ENCODE measurements at places on chromosomes 16 and 17. TPM values are rescaled to one million over a fixed set of nuclear protein-coding genes. Genes with fewer than 3 reads are reported as not detected.

- peaks cover 20% of the 10 kb centered on the region for H3K36me3 ChIP-seq
- no peak for DNase-seq
- H3K4me1 ChIP-seq = no peaks in the 10 kb centered on the region
- no peak overlapping the region for H3K27ac ChIP-seq
- no peak overlapping the region for H3K4me3 ChIP-seq
- H3K27me3 ChIP-seq = no peaks in the 10 kb centered on the region
Observed at GRCh38 chr16:87421003-87421912, 29.1 kb downstream of the MAP1LC3B start.

- H3K4me3 ChIP-seq = no peak overlapping the region
- H3K36me3 ChIP-seq = no peaks in the 10 kb centered on the region
- H3K27ac ChIP-seq = no peak overlapping the region
- no peak for DNase-seq
- peaks cover 4% of the 10 kb centered on the region for H3K4me1 ChIP-seq
Observed at GRCh38 chr16:11670171-11671131, 2.2 kb downstream of the SNN start.

GRCh38 chr16:20410121-20410723 is 888 bp downstream of the ACSM5 start:
- no peaks in the 10 kb centered on the region for H3K36me3 ChIP-seq
- DNase-seq = no peak
- H3K27ac ChIP-seq = no peak overlapping the region
- H3K4me3 ChIP-seq = no peak overlapping the region
- no peaks in the 10 kb centered on the region for H3K4me1 ChIP-seq
- H3K27me3 ChIP-seq = no peaks in the 10 kb centered on the region

DNA sequence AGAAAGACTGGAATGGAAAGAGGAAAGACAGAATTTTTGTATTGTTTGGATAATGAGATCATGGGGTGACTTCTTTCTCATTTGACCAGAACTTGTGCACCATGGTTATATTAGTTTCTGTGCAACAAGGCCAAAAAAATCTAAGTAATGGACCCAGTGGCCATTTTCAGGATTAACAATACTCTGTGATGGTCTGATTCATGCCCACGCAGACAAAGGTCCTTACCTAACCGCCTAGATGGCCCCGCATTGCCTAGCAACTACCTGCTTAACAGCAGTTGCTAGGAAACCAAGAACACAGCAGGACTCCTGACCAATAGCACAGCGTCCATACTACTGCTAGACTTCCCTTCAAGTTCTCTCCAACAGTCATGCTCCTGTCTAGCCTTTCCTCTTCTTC is 22.4 kb downstream of the MIS12 start:
- H3K4me3 ChIP-seq = no peak overlapping the region
- no peak for DNase-seq
- H3K4me1 ChIP-seq = no peaks in the 10 kb centered on the region

- H3K36me3 ChIP-seq = no peaks in the 10 kb centered on the region
- H3K27ac ChIP-seq = no peak overlapping the region
- no peak for DNase-seq
- H3K4me3 ChIP-seq = no peak overlapping the region
Observed at GRCh38 chr16:49489686-49490320, 116.2 kb downstream of the C16orf78 start.

- no peak overlapping the region for H3K4me3 ChIP-seq
- no peaks in the 10 kb centered on the region for H3K36me3 ChIP-seq
- peaks cover 10% of the 10 kb centered on the region for H3K4me1 ChIP-seq
- H3K27ac ChIP-seq = no peak overlapping the region
Observed at GRCh38 chr16:69100071-69100691, 5.3 kb upstream of the HAS3 start.

DNA sequence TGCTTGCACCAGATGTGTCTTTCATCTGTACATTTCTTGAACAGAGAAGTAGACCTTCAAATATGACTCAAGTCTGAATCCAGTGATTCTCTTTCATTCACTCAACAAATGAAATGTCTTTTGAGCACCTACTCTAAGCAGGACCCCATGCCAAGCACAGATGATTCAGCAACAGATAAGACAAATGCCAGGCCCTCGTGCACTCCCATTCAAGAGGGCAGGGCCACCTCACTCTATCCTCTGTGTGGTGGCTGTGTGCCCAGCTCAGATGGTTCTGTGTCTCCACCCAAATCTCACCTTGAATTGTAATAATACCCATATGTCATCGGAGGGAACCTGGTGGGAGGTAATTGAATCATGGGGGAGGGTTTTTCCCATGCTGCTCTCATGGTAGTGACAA is 74.1 kb upstream of the NKD1 start:
- peaks cover 6% of the 10 kb centered on the region for H3K27me3 ChIP-seq
- H3K4me3 ChIP-seq = no peak overlapping the region
- no peaks in the 10 kb centered on the region for H3K36me3 ChIP-seq
- H3K4me1 ChIP-seq = no peaks in the 10 kb centered on the region
- H3K27ac ChIP-seq = no peak overlapping the region

DNA sequence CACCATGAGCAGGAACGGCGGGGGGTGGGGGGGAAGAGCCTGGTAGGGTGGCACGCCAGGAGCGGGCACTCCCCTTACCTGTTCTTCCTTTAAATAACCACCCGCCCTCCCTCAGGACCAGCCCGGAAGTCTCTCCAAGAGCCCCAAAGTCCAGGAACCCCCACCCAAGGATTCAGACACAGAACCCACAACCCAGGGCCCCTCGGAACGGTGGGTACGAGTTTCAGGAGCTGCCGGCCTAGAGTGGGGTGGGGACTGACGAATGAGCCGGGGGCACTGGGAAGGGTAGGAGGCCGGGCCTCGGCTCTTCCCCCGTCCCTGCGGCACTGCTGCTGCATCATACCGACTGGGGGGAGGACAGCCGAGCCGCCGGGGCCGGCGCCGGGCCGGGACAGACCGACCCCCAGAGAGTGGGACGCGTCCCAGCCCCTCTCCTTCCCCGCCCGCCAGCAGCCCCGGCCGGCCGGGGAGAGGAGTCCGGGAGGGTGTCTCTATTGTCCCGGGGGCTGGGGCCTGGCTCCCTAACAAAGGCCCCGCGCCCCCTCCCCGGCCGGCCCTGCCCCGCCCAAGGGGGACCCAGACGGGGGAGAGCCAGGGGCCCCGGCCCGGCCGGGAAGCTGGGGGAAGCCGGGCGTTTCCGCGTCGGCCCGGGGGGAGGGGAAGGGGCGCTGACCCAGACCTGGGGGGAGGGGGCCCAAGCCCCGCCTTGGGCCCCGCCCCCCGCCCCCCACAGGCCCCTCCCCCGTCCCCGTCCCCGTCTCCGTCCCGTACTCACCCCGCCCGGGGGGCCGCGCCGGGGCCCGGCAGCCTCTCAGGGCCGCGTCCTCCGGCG is 747 bp downstream of the ATXN7L3 start:
- H3K36me3 ChIP-seq = peaks cover 25% of the 10 kb centered on the region
- H3K27me3 ChIP-seq = no peaks in the 10 kb centered on the region
- H3K4me3 ChIP-seq = peak overlapping the region; percentile 65
- H3K4me1 ChIP-seq = no peaks in the 10 kb centered on the region

GRCh38 chr16:79862601-79863000 is 262.1 kb upstream of the MAF start:
- H3K4me1 ChIP-seq = no peaks in the 10 kb centered on the region
- H3K27ac ChIP-seq = no peak overlapping the region
- H3K36me3 ChIP-seq = no peaks in the 10 kb centered on the region

The CDH8 gene
- 49.3 TPM for total RNA-seq

The TBKBP1 gene
- 21.1 TPM for total RNA-seq

The MRC2 gene
- 57.1 TPM for total RNA-seq

The TPSG1 gene
- total RNA-seq = not detected

The DPEP2 gene
- not detected for total RNA-seq

The RPGRIP1L gene
- 19.8 TPM for total RNA-seq

Measured in A673 (cell line).